ENCODE measurements at places on chromosomes 4 and X. TPM values are rescaled to one million over a fixed set of nuclear protein-coding genes. Genes with fewer than 3 reads are reported as not detected.

Gene CLIC2
- 0.14 TPM for total RNA-seq

DNA sequence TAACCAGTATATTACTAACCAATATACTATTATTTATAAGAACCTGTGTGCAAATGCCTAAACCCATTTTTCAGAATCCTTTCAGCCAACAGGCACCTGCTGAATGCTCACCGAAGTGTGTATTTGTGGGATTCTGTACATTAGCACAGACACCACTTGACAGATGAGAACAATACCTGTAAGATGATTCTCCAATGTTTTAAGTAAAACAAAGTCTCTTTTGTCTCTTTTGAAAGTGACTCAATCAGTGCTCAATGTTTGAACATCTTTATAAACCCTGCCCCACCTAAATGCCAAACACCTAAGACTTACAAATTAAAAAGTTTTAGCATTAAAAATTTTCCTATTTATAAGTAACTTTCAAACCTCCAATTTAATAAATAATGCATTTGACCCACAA lies 763 bp downstream of the ASB9 start:
- no peak for DNase-seq

Gene BTC
- not detected for total RNA-seq

- DNase-seq: no peak
These were observed 1.0 kb upstream of the TLR1 start for GRCh38 chr4:38805530-38806145.

GRCh38 chr4:48290146-48290772 lies 20.6 kb upstream of the TEC start:
- no peak for DNase-seq

Gene DMRTC1
- not detected for total RNA-seq

DNA sequence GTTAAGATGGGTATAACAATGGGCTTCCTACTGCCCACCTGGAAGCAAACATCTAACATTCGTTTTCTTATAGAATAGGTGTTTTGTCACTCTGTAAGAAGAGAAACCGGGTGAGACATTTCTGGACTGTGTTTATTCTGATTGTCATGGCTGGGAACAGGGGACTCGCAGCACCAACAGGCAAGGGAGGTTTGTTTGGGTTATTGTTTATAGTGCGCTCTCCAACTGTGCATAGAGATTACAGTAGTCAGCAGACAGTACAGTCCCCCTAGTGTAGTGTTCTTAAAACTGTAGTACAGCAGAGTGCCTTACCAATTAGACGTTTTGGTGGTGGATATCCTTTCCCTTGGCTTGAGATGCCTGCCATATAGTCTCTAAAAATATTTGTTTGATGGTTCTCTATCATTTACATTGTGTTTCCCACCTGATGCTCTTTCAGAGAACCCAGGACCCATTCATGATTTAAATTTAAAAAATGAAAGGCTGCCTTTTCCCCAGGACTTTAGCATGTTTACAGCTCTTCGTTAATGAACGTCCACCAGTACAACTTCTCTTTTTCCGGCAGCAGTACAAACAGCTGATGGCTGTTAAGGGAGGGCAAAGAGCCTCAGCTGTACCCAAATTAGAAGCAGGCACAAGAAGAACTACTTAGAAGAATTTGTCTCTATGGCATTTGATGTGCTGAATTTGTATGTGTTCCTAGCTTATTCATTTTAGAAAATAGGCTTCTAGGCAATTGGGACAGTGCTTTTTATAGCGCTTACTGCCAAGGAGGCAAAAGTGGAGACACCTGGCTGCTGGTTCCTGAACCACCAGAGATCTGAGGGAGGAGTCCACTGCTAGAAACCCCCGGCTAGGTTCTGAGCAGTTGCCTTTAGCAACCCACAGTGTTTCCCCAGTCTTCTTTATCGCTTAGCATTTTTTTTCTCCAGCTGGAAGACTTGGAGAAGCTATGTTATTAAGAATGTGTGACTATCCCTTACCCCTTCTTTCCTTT lies 1.0 kb upstream of the RNF150 start:
- DNase-seq: no peak

- DNase-seq: no peak
These were observed 162.9 kb upstream of the USP9X start for GRCh38 chrX:40922307-40922706.

DNA sequence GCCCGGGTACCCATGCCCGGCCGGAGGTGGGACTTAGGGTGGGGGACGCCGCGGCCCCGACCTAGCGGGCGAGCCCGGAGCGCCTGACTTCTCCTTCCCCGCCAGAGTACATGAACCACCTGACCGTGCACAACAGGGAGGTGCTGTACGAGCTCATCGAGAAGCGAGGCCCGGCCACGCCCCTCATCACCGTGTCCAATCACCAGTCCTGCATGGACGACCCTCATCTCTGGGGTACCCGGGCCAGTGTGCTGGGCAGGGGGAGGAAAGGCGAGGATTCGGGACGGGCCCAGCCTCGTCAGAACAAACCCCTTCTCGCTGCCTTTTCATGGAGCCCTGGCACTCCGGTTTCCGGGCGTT lies 622 bp downstream of the TAFAZZIN start:
- DNase-seq: peak; percentile 34

DNA sequence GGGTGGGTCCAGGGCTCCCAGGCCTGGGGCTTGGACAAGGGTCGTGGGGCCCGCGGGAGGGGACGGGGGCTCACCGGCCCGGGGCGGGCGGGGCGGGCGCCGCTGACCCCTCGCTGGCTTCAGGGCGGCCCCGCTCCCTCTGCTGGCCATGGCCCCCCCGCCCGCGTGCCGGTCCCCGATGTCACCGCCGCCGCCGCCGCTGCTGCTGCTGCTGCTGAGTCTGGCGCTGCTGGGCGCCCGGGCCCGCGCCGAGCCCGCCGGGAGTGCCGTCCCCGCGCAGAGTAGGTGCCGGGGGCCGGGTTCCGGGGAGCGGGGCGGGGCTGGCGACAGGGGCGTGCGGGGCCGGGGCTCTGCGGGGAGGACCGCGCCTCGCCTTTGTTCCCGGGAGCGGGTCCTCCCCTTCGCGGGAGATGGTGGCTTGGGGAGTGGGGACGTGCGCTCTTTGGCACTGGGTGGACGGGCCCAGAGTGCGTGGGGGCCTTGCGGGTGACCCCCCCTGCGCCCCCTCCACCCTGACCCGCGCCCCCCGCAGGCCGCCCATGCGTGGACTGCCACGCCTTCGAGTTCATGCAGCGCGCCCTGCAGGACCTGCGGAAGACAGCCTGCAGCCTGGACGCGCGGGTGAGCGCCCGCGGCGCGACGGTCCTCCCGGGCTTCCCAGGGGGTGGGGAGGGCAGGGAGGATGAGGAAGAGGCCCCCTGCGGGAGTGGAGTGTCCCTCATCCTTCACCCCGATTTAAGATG lies 16.8 kb upstream of the NAT8L start:
- peak; percentile 32 for DNase-seq

DNA sequence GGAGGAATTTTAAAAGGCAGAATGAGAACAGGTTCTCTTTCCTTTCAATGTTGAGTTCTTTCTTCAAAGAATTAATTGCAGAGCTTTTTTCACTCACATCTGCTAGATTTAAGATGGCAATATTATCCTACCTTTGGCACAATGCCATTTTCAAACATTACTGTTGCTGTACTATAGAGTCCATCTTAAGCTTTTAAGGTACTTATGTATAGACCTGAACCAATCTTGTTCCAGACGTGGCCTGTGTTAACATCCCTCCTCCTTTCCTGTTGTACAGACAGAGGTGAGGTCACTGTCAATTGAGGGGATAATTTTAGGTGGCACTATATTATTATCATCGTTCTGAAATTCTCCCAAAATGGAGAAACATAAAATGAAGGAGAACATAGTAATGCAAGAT lies 53.0 kb upstream of the MYOZ2 start:
- no peak for DNase-seq

DNA sequence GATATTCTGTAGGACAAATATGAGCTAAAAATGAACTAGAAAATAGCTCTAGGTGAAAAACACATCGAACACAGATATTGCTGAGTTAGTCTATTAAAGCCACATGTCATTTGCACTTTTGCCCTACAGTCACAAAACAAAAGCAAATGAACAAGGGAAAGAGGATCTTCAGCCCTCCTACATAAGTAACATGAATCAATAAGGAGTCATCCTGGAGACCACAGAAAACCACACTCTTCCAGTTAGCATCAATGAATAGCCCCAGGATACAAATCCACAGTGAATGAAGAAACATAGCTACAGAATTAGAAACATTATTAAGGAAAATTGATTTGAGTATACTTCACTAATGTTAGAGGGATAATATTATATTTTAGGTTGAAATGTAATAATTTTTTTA lies 311.4 kb downstream of the MAPK10 start:
- no peak for DNase-seq

Gene UBE2K
- 94.8 TPM for total RNA-seq

Gene NAP1L2
- 2.1 TPM for total RNA-seq

DNA sequence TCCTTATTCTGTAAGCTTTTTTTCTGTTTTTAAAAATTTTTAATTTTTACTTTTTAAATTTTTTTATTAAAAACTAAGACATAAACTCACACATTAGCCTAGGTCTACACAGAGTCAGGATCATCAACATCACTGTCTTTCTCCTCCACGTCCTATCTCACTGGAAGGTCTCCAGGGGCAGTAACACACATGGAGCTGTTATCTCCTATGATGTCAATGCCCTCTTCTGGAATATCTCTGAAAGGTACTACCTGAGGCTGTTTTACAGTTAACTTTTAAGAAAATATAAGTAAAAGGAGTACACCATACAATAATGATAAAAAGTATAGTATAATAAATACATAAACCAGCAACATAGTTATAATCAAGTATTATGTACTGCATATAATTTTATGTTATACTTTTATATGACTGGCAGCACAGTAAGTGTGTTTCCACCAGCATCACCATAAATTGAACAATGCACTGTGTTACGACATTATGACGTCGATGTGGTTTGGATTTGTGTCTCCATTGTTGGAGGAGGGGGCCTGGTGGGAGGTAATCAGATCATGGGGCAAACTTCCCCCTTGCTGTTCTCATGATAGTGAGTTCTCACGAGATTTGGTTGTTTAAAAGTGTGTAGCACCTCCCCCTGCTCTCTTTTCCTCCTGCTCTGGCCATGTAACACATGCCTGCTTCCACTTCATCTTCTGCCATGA lies 21.3 kb downstream of the IL15 start:
- DNase-seq: no peak

DNA sequence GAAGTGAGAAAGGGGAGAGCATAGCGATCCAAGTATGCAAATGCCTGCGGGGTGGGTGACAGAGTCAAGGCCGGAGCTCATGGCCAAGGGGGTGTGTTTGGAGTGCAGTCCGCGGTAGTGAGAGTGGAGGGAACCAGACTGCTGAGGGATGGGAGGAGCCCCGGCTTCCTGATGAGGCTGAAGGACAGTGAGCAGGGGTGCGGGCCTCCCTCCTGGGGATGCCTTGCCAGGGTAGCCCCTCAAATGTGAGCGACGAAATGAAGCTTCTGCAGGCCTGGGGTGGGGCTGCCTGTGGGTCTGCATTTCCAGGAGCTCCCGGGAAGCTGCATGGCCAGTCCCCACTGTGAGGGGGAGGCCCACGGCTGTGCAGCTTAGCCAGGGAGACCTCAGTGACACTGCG lies 45.0 kb downstream of the PSAPL1 start:
- DNase-seq: no peak

Gene SPINK2
- total RNA-seq: not detected

DNA sequence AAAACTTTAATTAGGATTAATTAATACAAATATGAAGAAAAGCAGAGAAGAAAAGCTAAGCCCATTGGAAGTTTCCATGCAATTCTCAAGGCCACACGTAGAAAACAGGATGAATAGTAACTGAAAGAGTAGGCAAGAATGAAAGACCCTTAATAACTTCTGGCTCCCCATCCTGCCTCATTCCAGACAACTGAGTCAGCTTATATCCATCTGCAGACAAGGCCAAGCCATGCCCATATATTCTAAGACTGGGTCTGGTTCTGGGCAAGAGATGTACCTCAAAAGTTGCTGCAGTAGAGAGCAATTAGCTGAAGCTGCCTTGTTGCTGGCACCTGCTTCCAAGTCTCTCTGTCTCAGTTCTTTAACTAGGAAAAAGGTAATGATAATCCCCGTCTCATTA lies 244.1 kb downstream of the GPC3 start:
- DNase-seq: no peak

Gene ADGRG2
- not detected for total RNA-seq

Gene GPRASP1
- 0.62 TPM for total RNA-seq

GRCh38 chrX:10048707-10049106 lies 81.5 kb downstream of the CLDN34 start:
- no peak for DNase-seq

DNA sequence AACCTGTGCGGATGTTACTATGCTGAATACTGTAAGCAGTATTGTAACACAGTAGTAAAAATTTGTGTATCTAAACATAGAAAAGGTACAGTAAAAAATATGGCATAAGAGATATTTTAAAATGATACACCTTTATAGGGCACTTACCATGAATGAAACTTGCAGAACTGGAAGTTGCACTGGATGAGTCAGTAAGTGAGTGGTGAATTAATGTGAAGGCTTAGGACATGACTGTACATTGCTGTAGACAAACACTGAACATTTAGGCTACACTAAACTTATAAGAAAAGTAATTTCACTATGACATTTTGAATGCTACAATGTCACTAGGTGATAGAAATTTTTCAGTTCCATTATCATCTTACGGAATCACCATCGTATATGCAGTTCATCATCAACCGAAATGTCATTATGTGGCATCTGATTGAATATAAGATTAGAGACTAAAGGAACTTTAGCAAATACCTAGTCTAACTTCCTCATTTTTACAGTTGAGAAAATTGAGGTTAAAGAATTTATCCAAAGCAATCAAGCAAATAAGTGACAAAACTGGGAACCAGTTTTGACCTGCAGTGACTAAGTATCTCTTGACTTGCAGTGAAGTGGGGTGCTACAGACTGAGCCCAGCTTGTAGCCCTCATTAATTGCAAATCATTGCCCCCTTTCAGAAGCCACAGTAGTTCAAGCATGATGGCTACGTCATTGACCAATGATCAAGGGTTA lies 55.3 kb downstream of the EGF start:
- no peak for DNase-seq

Gene NAAA
- total RNA-seq: 30.8 TPM

DNA sequence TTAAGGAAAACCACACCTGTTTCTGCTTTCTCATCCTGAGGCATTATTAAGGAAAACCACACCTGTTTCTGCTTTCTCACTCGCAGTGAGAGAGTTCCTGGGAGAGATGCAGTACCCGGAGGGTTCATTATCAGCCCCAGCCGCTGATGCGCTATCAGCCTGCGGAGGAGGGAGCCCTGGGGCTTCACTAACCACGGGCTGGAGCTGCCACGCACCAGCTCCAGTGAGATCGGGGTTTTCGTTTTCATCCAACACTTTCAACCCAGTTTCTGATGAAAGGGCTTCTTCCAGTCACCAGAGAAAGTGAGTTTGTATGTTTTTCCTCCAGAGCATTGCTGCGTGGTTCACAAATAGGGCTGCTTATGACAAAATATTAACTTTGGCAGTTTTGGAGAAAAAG lies 93.2 kb upstream of the PRKX start:
- DNase-seq: no peak

GRCh38 chr4:37503261-37503660 lies 182.9 kb downstream of the RELL1 start:
- DNase-seq: no peak

Gene SYP
- total RNA-seq: 4.3 TPM
